ENCODE measurements at places on chromosomes 12 and 14. TPM values are rescaled to one million over a fixed set of nuclear protein-coding genes. Genes with fewer than 3 reads are reported as not detected.

NPAS3 gene
- total RNA-seq = 1.2 TPM

RNF31 gene
- total RNA-seq = 44.9 TPM

COQ6 gene
- 13.3 TPM for total RNA-seq

GRCh38 chr12:1107669-1108068 lies 116.6 kb downstream of the ERC1 start:
- no peak for DNase-seq

- DNase-seq = no peak
Measured at GRCh38 chr12:104524034-104524832, 67.5 kb downstream of the CHST11 start.

DNA sequence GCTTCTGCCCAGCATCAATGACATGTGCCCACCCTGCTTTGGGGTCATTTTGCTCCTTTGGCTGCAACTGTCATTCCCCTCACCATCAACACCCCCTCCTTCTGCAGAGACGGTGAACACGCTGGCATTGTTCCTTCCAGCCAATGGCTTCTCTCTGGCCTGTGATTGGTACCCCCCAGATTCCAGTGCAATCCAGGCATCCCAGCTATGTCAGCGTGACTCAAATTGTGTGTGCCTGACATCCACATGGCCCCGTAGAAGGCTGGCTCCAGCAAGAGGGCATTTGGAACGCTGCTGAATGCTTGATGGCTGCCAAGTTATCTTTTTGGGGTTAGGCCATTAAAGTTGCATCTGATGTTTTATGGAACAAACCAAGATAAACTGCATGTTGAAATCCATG lies 21.0 kb upstream of the CCND2 start:
- no peak for DNase-seq

DNA sequence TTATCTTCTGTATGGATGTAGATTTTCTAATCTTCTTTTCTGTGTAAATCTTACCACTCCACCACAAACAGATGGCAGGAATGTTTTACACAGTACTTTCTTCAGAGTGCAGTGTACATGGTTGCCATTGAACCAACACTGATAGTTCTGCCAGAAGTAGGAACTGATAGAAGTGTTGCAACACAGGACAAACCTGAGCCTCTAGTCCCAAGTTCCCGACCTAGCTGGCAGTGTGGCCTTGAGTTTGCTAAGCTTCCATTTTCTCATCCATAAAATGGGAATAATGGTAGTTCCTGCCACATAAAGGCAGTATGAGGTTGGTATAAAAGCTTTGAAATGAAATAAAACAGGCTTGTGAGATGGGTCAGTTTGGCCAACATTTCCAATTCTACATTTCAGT lies 50.8 kb upstream of the SAV1 start:
- no peak for DNase-seq

DNA sequence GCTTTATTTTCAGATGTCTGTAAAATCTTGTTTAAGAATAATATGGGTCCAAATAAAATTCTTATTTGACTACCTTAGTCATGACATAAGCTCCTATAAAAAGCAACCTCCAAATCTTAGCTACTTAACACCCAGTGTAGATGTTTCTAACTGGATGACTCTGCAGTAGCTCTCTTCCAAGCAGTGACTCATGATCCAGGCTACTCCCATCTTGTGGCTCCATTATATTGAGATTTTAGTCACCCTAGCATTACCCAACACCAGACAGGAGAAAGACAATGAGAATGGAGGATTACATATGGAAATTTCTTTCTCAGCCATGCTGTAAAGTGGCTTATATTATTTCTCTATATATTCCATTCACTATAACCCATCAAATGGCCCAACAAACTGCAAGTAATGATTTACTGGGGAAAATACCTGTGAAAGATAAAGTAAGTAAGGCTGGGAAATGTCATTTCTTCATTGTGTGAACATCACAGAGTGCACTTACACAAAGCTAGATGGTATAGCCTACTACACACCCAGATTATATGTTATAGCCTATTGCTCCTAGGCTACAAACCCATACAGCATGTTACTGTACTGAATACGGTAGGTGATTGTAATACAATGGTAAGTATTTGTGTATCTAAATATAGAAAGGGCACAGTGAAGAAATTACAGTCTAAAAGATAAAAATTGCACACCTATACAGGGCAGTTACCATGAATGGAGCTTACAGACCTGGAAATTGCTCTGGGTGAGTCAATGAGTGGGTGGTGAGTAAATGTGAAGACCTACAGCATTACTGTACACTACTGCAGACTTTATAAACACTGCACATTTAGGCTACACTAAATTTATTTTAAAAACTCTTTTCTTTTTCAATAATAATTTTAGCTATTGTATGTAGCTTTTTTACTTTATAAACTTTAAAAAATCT lies 163.2 kb downstream of the DYRK2 start:
- no peak for DNase-seq

DNA sequence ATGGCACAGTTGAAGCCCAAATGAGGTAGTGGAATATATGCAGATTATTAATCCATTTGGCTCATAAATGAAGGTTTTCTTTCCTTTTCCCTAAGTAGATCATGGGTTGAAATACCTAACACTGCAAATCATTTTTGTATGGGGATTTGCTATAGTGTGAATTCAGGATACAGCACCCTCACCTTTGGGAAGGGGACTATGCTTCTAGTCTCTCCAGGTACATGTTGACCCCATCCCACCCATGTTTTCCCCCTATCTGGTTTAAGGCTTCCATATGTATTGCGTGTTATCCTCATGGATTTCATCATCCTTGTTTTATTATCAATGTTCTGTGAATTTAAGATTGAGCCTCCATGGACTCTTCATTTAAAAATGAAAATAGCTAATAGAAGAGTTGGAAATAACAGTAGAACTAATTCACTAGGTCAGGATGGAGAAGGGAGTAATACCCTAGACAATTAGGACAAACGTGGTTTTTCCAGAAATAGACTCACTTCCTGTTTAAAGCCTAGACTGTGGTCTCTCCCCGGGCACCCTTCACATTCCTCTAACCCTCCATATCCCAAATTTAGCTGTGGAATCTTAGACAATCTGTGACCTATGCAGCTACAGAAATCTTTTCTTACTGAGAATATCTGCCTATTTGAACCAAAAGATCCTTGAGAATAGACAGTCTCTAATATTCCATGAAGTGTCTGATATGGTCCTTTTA lies 56.5 kb downstream of the DAD1 start:
- no peak for DNase-seq

GRCh38 chr14:74658535-74659131 lies 46.6 kb upstream of the LTBP2 start:
- no peak for DNase-seq

DNA sequence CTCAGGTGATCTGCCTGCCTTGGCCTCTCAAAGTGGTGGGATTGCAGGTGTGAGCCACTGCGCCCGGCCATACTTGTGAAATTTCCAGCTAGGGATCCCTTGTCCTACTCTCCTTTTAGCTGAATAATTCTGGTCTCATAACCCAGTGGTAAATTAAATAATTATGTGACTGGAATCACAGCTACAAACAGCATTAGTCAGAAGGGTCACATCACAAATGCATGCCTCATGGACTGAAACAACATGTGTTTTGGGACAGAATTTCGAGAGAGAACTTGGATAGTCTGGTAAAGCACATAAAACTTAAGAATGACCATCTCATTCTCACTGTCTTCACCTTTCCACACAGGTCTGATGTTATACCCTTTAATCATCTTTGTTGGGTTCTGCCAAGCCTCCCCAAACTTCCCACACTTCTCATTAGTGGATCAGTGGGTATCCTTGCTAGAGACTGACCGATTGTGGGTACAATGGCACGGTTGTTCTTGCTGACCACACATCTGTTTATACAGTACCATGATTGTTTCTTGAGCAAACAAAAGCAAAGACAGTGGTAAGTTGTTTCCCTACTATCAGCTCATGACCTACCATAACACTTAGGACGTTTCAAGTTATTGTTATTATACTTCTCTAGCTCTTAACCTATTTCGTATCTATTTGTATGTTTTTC lies 5.1 kb downstream of the GPRC5D start:
- DNase-seq = no peak

DNA sequence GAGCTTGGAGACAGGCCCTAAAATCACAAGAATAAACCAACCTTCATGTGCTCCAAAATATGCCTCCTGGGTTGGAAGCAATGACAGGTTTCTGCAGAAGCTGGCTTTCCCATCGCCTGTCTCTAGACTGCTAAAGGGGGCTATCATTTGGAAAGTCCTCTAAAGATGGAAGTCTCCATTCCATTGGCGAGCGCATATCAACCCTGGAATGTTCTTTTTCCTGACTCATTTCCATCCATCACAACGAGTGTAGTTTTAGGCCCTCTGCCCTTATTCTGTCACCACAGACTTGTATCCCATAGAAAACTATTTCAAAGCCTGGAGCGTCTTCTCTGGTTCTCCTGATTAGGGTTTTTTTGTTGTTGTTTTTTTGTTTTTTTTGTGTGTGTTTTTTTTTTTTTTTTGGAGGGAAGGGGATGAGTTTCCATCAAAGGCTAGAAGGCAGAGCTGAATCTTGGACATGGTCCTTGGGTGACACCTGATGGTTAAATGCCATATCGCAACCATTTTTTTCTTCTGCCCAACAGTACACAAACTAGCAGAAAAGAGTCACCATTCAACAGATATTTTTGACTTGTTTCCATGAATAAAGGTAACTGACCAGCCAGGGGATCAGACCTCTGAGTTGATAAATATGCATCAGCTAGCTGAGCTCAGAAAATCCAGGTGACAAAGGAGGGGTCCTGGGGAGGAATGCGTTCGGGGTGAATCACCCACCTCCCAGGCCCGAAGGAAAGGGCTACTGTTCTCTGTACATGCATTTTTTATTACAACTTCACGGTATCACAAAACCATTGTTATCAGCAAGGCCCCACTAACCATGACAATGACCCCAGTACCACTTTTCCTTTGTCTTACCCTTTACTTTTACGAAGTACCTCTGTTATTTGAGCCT lies 40.5 kb downstream of the KCNA5 start:
- DNase-seq = peak; percentile 53

DNA sequence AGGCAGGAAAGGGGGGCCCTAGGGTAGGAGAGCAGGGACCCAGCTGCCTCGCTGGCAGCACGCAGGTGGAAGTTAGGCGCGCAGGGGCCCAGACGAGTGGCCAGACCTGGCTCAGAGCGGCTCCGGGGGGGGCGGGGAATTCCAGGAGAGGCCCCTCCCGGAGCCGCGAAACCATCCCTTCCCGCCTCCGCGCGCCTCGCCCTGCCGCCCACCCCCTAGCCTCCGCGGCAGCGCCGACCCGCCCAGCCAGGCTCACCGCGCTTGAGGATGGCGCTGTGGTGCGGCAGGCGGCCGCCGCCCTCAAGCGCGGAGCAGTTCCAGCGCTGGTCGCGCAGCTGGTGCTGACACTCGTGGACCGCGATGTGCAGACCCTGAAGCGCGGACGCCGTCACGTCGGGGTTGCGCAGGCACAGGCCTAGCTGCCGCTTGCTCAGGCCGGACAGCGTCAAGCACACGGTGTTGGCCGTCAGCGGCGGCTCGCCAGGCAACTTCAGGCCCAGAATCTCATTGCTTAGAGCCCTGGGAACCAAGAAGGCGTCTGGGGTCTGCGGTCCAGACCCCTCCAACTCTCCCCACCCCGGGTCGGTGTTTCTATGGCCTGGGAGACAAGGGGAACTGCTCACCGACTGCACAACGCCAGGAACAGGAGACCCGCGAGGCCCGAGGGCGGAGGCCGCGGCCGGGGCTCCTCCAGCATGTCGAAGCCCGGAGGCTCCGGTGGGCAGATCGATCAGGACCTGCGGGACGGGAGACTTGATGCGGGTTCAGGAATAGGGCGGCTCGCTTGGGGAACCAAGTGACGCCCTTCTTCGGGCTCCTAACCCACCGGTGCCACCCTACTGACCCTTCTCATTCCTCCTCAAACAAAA lies 1.5 kb downstream of the WNT10B start:
- DNase-seq = peak; percentile 58

DNA sequence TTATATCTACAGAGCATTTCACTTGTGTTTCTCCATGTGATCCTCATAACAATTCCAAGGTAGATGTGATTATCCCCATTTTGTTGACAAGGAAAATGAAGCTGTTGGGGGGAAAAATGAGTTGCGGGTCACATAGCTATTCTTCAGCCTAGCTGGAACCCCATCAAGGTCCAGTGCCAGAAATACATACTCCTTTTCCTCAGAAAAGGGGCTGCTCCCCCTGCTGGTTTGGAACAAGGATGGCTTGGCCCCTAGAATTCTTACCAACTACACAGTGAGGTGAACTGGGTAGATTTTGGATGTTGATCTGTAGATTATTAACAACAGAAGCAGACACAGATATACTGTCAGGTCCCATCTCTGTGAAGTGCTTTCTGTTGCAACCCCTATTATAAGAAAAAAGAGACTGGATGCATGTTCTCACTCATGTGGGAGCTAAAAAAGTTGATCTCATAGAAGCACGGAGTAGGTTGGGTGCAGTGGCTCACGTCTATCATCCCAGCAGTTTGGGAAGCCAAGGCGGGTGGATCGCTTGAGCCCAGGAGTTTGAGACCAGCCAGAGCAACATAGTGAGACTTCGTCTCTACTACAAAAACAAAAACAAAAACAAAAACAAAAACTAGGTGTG lies 8.9 kb downstream of the IKZF4 start:
- no peak for DNase-seq

- no peak for DNase-seq
Measured at GRCh38 chr12:127115468-127116035, 1151.4 kb upstream of the TMEM132C start.

- no peak for DNase-seq
Measured at GRCh38 chr12:44091948-44092606, 256.2 kb downstream of the TMEM117 start.

DNA sequence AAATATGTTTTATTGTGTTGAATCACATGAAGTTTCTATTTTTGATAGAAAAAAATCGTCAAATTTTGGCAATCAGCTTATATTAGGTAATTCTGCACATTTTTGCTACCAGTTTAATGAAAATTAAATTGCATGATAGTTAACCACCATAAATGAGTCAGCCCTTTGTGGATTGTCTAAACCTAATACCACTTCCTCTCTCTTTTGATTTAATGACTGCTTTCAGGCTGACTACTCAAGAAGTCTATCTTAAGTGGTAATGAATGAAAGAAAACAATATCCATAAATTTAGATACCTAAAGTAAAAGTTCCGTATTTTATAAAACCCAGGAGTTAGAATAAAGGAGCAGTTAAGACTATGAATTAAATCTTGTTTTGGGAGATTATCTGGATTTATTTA lies 450.5 kb downstream of the TMEM117 start:
- DNase-seq = no peak

GRCh38 chr12:130632642-130633041 lies 83.5 kb downstream of the RIMBP2 start:
- no peak for DNase-seq

DNA sequence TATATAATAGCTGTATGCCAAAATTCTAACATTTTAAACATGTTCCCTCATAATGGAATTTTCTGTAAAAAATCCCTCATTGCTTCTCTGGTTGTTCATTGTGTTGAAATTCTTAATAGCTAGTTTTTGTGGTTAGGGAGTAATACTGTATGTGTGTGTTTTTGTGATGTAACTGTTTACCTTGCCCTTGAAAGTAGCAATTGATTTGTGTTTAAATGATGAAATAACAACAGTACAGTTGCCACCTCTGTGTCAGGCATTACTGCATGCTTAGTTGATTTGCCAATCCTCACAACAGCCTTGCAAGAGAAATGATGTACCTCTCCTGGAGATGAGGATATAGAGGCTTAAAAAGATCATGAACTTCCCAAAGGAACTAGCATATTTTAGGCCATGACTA lies 94.9 kb downstream of the DAAM1 start:
- no peak for DNase-seq

- no peak for DNase-seq
Measured at GRCh38 chr12:108327621-108328344, 11.3 kb downstream of the CMKLR1 start.
